ENCODE measurements at places on chromosomes 5 and 9.

DNA sequence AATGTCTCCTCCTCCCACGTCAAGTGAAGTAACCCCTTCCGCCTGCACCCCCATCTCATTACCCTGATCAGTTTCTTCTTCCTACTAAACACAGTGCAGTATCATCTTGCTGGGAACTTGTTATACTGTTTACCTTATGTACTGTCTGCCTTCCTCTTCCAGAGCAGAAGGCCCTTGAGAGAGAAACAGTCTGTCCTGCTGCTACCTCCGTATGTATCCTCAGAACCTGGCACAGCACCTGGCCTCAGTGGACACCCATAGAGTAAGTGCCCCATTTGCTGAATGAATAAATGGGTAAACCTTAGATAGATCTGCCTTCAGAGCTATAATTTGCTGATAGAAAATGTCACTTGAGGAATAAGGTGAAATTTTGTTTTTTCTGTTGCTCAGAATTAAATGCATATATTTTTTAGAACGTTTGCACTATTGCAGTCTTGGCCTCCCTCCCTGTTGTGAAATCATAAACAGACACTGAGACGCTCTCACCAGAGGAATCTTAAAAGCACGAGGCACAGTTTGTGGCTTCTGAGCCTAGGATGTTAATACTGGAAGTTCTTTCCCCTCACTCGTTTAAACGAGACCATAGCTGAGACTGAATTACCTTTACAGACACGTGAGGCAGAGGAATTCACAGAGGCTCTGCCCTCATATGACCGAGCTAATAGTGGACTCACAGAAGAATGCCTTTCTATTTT, 223.1 kb upstream of the DAP start:
- DNase-seq = no peak

DNA sequence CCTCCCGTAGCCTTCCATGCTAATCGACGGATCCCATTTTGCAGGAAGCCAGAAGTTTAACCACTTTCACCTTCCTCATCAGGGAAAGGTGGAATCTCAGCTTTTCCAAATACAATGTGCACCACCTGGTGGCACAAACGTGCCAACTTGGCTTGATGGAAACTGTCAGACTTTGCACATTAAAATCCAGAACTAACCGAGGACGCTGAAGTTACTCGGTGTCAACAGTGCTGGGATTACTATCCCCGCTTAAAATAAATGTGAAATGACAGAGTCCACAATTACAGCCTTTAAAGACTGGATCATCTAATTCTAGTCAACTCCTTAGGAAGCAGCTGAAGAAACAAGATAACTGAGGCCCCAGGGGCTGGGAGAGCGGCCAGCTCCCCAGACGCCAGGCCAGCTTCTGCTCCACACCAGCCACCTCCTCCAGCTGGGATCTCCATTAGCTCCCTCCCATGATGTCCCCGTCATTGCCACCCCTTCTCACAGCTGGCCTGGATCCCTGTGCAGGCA, 50.1 kb upstream of the RETREG1 start:
- no peak for DNase-seq

GRCh38 chr5:15500325-15501001, 483 bp downstream of the FBXL7 start:
- no peak for DNase-seq

DNA sequence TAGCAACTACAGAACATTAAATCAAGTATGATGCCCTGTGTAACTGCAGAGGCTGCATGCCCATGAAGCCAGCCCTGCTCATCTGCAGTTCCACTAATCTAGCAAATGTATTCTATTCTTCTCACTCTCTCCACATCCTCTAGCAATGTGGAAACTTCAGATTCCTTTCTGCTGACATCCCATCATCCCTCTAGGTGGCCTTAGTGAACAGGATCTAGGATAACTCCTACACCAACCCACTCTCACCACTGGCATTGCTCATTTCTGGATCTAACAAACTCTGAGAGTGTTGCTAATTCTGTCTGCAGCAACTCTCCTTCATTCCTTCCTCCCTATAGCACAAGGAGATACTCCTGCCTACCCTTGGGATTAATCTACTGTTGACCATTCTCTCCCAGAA, 80.8 kb downstream of the FAM81B start:
- DNase-seq = no peak

DNA sequence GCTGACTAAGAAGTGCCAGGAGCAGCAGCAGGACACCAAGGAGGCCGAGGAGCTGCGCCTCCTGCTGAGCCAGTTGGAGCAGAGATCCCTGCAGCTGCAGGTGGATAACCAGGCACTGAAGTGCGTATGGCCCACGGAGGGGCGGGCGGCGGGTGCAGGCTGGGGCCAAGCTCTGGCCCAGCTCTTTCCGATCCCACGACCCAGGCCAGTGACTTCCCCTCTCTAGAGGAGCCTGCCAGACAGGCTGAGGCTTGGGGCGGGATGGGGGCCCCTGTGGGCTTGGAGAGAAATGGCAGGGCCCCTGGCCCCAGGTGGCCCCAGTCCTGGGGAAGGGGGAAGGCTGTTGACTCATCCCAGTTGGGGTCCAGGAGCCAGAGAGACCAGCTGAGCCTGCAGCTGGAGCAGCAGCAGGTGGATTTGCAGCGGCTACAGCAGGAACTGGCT, 3.6 kb downstream of the PTRH1 start:
- no peak for DNase-seq

- no peak for DNase-seq
These were observed 36.8 kb downstream of the SLC22A5 start for GRCh38 chr5:132406144-132406783.

GRCh38 chr5:1336749-1337488, 8.0 kb downstream of the CLPTM1L start:
- no peak for DNase-seq

All from activated CD4-positive, alpha-beta T cell treated with anti-CD3 and anti-CD28 coated beads, Interleukin-2, Interleukin-6, amounts not matched to agents 100 ng/mL and 50 ng/mL, durations not matched to agents 16 hours and 8 hours (primary cell).